ENCODE measurements at places on chromosomes 2 and 18.

- no peak for DNase-seq
These were observed 35.0 kb upstream of the PTMA start for GRCh38 chr2:231673348-231673770.

GRCh38 chr18:76350134-76351025 is 144.7 kb downstream of the ZNF516 start:
- no peak for DNase-seq

GRCh38 chr2:20514596-20515269 is 67.9 kb downstream of the RHOB start:
- DNase-seq = no peak

GRCh38 chr2:173235947-173236803 is 118.5 kb upstream of the CDCA7 start:
- no peak for DNase-seq

GRCh38 chr2:100198461-100199230 is 56.3 kb upstream of the AFF3 start:
- DNase-seq = no peak

DNA sequence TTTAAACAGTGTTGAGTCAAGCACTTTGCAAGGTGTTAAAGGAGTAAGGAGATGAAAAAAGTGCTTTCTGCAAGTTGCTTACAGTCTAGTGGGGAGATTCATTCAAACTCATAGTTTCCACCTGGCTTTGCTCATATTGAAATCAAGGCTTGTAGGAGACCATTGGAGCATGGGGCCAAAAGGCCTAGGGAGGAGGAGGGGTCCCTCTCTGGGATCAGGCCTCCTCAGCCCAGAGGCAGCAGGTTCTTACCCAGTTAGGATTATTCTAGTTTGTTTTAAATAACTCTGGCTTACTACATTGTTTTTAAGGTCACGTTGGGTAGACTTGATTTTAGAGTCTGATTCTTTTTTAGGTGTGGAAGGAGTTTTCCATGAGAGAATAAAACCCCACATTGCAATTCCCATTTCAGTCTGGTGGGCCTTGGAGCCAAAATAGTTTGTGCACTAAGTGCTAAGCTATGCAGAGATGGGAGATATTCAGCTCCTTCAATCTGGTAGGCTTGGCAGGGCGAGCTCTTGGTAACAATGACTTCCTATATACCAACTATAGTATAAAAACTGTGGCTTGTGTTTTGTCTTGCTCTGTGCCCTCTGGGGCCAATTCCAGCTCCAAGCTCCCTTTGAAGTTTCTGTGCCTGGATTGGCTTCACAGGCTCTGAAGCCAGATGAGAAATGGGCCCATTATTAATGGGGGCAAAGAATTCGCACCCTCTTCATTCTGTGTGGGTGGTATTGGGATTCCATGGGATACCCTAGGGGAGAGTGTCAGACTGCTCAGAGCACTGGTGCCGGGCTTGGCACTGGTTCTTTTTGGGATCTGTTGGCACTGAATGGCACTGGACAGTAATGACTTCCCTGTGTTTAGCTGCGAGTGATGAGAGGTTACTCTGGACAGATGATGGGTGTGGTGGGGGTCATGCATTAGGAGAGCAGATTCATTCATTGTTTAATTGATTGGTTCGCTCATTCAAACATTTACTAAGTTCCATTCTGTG is 301.1 kb downstream of the MYCN start:
- DNase-seq = no peak

GRCh38 chr2:146481629-146482028 is 1363.2 kb upstream of the ACVR2A start:
- DNase-seq = no peak

- no peak for DNase-seq
These were observed 58.5 kb upstream of the SLC16A14 start for GRCh38 chr2:230127195-230127594.

- no peak for DNase-seq
These were observed 125.4 kb downstream of the MGAT5 start for GRCh38 chr2:134379293-134379692.

GRCh38 chr2:8676191-8676920 is 5.5 kb upstream of the ID2 start:
- no peak for DNase-seq

- DNase-seq = no peak
These were observed 184.3 kb downstream of the GULP1 start for GRCh38 chr2:188475945-188476344.

DNA sequence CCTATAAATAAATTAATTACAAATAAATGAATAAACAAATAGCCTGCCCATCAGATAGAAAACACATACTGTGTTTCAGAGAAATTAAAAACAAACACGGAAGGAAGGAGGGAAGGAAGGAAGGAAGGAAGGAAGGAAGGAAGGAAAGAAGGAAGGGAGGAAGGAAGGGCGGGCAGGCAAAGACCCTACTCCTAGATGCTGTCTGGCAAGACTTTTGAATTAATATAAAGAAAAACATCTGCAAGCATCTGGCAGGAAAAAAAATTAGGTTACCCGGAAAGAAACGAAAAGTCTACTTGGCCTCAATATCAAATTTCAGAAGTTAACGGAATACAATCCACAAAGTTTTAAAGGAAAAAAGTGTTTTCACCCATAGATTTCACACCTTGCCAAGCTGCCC is 49.1 kb downstream of the LOXHD1 start:
- no peak for DNase-seq

GRCh38 chr2:232873909-232874641 is 4.0 kb downstream of the SNORC start:
- no peak for DNase-seq
